ENCODE measurements at places on chromosomes 5 and 9.
A peak's percentile ranks its signal among the peaks of the same experiment; 100 is the strongest.

GRCh38 chr5:119331566-119332095 is 24.2 kb upstream of the TNFAIP8 start:
- no peak for DNase-seq

GRCh38 chr5:173882632-173883031 is 5.5 kb upstream of the CPEB4 start:
- no peak for DNase-seq

DNA sequence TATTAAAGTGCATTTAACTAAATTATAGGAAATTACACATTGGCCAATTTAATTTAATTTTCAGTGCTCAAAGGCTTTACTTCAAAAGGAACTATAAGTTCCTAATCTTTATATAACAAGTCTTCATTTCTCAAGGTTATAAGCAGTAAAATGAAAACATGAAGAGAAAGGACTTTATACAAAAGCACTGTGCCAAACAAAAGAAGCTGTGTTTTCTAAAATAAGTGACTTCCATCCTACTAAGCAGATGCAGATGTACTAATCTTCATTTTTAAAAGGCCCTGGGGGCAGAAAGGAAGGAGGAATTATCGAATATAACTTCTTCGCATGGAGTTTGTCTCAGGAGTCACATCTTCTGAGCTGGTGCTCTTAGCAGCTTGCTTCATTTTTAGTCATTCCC is 81.4 kb downstream of the SHC3 start:
- DNase-seq = no peak

GRCh38 chr5:171595401-171595800 is 176.0 kb downstream of the FGF18 start:
- DNase-seq = no peak

- DNase-seq = no peak
Measured at GRCh38 chr9:112035166-112035826, 138.7 kb downstream of the UGCG start.

DNA sequence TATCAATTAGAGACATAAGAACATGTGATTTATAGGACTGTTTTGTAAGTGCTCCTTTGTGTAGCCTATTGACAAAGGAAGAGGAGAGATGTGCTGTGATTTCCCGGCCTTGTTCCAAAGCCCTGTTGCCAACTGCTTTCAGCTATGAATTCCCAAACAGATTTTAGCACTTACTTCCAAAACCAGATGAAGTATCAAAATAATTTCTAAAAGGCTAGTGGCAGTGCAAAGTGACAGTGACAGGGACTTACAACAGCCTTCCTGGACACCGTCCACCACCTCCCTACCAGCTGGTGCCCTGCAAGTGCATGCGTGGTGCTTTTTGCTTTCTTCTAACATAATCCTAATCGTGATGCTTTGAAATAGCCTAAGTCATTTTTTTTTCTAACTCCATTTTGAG is 254.1 kb upstream of the ACTBL2 start:
- DNase-seq = no peak

- DNase-seq = peak; percentile 24
Measured at GRCh38 chr5:157269165-157269671, 3.3 kb downstream of the CYFIP2 start.

GRCh38 chr9:91421128-91421765 is 2.4 kb downstream of the NFIL3 start:
- DNase-seq = no peak

DNA sequence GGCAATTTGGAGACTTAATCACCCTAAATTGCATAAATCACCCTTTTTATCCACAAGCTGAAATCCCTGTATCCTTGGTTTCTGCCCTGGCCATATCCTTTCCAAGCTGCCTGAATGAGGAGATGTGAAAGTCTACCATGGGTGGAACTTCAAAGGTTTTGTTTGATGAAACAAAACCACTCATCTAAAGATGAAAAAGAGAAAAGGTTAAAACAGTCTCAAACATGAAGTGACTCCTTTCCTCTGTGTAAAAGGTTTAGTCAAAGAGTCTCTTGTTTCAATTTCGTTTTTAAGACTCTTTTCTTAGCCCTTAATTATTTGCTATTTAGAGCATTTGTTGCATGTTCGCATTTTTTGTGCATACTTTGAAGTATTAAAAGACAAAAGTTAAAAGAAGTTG is 11.2 kb downstream of the SLC45A2 start:
- DNase-seq = no peak

- no peak for DNase-seq
Measured at GRCh38 chr5:962386-962785, 46.2 kb upstream of the NKD2 start.

GRCh38 chr5:172562443-172562842 is 78.6 kb upstream of the NEURL1B start:
- DNase-seq = no peak

- DNase-seq = peak; percentile 34
Measured at GRCh38 chr9:123925819-123926218, 4.1 kb downstream of the DENND1A start.

DNA sequence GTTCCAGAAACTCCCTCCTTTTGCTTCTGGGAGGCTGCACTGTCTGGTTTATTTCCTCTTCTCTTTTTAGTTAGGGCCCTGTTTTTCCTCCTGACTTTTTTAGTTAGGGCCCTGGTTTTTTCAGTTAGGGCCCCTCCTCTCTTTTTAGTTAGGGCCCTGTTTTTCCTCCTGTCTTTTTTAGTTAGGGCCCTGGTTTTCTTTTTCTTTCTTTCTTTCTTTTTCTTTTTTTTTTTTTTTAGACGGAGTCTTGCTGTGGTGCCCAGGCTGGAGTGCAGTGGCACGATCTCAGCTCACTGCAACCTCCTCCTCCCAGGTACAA is 15.1 kb downstream of the GSN start:
- no peak for DNase-seq

DNA sequence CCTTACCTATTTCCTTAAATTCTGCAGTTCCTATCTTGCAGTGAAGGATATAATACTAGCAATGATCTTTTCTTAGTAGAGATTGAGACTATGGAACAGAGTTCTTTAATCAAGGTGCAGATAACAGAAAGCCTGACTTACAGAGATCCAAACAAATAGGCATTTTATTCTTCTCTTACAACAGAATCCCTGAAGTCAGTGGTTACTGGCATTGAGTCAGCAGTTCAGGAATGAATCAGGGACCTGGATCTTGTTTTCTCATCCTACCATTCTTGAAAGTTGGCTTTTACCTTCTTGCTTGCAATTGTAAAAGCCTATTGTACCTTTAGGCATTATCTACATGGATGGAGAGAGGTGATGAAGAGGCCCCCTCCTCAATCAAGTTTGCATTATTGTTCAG is 47.5 kb upstream of the TLE4 start:
- DNase-seq = peak; percentile 13

DNA sequence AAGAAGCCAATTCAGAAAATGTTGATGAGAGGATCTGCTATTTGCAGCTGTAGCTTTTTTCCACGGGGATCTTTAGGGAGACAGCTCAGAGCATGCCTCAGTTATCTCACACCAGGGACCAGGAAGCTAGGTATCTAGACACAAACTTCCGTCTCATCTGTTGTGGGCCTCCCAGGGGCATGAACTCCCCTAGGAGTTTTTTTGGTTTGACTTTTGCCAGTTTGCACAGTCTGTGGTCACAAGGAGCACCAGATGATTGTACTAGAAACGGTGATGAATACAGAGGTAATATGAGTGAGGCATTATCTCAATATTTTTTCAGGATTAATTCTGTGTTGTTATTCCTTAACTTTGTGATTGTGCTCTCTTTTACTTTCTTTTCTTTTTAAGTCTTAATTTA is 533.2 kb upstream of the SEMA6A start:
- DNase-seq = no peak

DNA sequence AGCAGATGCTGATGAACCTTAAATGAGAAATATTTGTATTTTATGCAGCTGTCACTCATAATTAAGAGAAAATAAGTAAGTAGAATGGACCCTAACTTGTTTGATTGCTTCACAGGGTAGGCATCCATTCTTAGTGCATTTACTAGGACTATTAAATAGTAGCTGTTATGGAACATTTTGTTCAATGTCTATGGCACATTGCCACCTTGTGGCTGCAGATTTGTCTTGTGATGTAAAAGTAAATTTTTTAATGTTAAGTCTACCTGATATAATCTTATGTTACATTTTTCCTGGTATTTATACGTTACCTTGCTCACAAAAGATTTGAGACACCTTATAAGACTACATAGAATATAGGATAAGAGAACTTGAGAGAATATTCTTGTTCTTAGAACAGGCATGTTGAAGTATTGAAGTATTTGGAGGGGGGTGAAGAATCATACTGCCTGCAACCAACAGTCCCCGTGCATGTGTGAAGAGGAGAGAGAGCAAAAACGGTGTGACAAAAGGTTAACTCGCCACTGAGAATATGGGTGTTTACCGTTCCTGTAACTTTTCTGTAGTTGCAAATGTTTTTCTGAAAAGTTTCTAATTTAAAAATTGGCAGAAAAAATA is 161.1 kb downstream of the MAST4 start:
- peak; percentile 75 for DNase-seq

- peak; percentile 49 for DNase-seq
Measured at GRCh38 chr5:2685651-2686272, 65.7 kb downstream of the IRX2 start.

DNA sequence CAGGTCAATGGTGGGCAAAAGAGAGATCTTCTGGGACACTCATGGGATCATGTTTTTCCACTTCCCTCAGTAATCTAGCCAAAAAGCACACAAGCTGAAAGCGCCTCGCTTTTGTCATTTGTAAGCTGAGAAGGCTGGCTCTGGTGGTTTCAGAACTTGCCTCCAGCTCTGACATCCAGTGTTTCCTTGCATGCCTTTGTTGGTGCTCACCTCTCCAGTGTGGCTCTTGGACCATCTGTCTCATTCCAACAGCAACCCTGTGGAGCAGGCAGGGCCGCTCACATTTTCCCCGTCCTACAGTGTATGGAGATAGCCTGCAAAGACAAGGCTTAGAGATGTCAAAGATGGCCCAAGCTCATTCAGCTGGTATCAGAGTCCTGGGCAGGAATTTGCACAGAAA is 160.8 kb upstream of the KLF4 start:
- no peak for DNase-seq

GRCh38 chr9:106307670-106308069 is 555.3 kb upstream of the ZNF462 start:
- no peak for DNase-seq

GRCh38 chr5:145360936-145361335 is 474.2 kb downstream of the PRELID2 start:
- no peak for DNase-seq

GRCh38 chr5:62578540-62578939 is at the start of gene LRRC70:
Gene LRRC70 (plus strand): TSS chr5:62578819. CDS start chr5:62579439, 620 bp downstream.
- peak; percentile 28 for DNase-seq

- DNase-seq = no peak
Measured at GRCh38 chr5:133687212-133688061, 75.1 kb upstream of the FSTL4 start.

- no peak for DNase-seq
Measured at GRCh38 chr9:134317400-134317789, 8.9 kb upstream of the RXRA start.

DNA sequence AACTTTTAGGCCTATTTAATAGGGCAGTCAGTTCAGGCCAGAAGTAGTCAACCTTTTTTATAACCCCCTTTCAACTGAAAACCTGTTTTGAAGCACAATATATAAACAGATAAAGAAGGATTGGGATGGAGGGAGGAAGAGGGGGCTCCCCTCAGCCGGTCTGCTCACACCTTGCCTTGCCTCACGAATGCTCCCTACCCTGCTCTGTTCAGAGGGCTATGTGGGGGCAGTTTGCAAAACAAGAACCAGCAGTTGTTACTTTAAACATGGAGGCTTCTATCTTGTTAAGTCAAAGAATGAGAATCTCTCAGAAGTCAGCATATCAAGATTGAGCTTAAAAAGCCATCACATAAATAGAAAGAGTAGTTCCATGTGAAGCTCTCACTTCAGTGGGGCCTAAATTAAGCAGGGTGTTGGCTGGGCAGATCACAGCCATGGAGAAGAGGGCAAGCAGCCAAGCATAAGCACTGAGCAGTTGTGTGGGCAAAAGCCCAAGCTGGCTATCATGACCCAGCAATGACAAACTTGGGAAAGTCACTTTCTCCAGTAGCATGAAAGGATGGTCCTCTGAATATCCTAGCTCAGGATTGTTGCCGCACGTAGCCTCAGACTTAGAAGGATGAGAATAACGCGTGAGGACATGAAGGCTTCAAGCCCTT is 70.6 kb downstream of the ALDH1A1 start:
- DNase-seq = no peak

DNA sequence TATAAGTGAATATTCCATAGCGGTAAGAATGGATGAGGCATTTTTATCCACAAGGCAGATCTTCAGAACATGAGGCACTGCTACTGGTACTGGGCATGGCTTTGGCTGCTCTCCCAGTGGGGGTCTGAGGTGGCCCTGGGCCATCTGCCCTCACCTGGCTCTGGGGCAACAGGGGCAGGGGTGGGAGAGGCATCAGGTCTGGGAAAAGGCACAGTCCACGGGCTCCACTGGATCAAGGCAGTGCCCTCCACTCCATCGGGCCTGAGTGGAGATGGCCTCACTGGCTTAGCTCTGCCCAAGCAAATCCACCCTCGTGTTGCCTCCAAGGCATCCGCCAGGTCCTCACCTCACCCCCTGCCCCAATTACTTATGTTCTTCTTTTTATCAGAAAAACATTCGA is 10.9 kb upstream of the NKD2 start:
- no peak for DNase-seq

DNA sequence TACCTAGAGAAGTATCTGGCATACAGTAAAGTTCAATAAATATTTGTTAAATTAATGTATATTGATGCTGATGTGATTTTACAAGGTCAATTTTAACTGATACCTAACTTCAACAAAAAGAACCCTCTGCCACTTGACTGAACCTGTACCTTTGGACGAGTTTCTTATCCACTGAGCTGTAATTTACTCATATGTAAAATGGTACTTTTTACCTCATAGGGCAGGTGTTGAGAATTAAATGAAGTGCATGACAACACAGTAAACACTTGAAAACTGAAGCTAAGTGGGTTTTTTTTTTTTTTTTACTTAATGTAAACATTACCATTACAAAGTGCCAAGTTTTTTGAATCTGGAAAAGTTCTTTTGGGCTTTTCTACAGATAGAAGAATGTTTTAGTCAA is 15.4 kb downstream of the NIPSNAP3B start:
- no peak for DNase-seq

DNA sequence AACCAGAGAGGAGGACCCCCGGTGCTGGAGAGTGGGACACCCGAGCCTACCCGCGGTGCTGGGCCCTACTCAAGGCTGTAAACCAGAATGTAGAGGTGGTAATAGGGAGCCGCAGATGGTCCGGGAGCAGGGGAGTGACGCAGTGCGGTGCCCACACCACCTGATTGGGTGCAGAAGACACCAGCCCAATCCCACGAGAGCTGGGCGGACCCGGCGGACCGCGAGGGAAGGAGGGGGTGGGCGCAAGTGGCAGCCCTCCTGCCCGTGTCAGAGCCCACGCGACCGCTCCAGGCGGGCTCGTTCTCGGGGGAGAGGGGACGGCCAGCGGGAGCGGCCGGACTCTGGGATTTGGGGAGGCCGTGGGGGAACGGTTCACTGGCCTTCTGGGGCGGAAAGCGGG is 71.2 kb downstream of the C9orf50 start:
- no peak for DNase-seq

GRCh38 chr9:91948101-91948596 is 1.9 kb downstream of the ROR2 start:
- no peak for DNase-seq

GRCh38 chr5:134906811-134907210 is 1.9 kb downstream of the PCBD2 start:
- DNase-seq = no peak

Data from renal cortical epithelial cell (primary cell).